ENCODE measurements at places on chromosomes 12 and 14. TPM values are rescaled to one million over a fixed set of nuclear protein-coding genes. Genes with fewer than 3 reads are reported as not detected.

DNA sequence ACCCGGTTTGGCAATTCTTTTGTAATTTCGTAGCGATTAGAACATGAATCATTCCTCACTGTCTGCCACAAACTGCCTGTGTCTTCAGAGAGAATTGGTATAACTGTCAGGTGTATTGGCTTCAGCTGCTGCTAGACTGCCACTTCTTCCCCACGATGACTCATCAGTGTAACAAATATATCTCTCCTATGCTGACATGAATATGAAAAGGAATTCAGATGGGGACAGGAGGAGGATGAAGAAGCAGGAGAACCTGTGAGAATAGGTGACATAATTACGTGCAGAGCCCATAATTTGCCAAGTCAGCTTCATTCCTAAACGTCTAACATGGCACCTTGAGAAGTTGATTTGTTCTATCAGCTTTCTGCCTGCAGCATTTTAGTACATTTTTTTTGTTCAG is 64.9 kb downstream of the FRMD6 start:
- no peak for DNase-seq

CATSPERB gene
- total RNA-seq, result 10.5 TPM

ANO4 gene
- 0.12 TPM for total RNA-seq

DNA sequence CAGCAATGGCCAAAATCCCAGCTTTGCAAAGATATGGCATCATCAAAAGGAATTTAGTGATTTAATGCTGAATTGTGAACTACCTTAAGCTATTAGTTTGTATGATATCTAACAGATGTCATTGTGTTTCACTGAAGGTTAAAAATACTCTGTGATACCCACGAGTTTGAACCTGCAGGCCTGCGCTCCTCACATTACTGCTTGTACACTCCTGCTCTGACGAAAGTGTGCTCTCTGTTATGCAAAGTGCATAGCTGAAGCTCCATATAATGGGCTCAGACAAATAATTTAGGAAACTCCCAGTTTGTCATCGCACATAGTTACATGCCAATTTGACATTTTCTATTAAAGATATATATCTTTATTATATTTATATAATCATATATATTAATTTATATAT is 52.2 kb downstream of the SPPL3 start:
- DNase-seq, result no peak

SIX6 gene
- total RNA-seq, result not detected

DNA sequence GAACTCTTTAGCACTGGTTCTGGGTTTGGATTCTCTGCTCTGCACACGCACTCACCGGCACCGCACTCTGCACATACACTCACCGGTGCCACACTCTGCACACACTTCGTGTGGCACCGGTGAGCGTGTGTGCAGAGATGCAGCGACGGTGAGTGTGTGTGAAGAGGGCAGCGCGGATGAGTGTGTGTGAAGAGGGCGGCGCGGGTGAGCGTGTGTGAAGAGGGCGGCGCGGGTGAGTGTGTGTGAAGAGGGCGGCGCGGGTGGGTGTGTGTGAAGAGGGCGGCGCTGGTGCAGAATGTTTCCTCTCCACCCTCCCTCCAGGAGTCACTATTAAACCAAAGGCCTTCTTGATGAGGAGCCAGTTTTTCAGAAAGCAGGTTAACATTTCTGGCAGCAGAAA is 49.2 kb upstream of the MMP17 start:
- DNase-seq, result no peak
